ENCODE measurements at places on chromosomes 3 and 15. TPM values are rescaled to one million over a fixed set of nuclear protein-coding genes. Genes with fewer than 3 reads are reported as not detected.

The SEMA4B gene
- polyA plus RNA-seq: 10.5 TPM

DNA sequence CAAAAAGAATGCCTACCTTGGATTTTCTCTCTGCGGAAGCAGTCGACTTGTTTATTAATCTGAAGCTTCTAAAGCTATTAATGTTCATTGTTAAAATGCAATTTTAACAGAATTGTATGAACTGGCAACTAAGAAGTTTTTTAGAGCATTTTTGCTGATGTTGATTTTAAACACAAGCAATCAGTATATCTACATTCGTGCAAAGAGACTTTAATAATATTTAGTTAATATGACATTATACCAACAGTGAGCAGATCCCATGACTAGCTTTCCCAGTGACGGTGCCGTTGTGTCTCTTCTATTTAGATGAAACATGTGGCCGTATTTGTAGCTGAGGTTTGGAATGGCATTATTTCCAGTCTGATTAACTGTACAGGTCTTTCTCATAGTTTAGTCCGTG, 88.0 kb downstream of the PEX5L start:
- no peaks in the 10 kb centered on the region for H3K4me1 ChIP-seq
- no peak overlapping the region for H3K4me3 ChIP-seq
- H3K36me3 ChIP-seq: no peaks in the 10 kb centered on the region
- no peaks in the 10 kb centered on the region for H3K27me3 ChIP-seq
- H3K27ac ChIP-seq: no peak overlapping the region

The GPR62 gene
- polyA plus RNA-seq: not detected

The NECTIN3 gene
- 3.6 TPM for polyA plus RNA-seq

GRCh38 chr15:75725719-75726607, 13.3 kb upstream of the CSPG4 start:
- no peaks in the 10 kb centered on the region for H3K36me3 ChIP-seq
- no peak overlapping the region for H3K27ac ChIP-seq
- H3K27me3 ChIP-seq: no peaks in the 10 kb centered on the region
- H3K4me1 ChIP-seq: no peaks in the 10 kb centered on the region
- H3K4me3 ChIP-seq: no peak overlapping the region

The GOLGA6D gene
- polyA plus RNA-seq: not detected

The CNTN6 gene
- not detected for polyA plus RNA-seq

The OR5H6 gene
- polyA plus RNA-seq: not detected

The UBA7 gene
- polyA plus RNA-seq: 45.7 TPM

The NTRK3 gene
- not detected for polyA plus RNA-seq

GRCh38 chr3:61448378-61448777, 113.0 kb upstream of the PTPRG start:
- DNase-seq: no peak
- H3K4me1 ChIP-seq: no peaks in the 10 kb centered on the region
- no peaks in the 10 kb centered on the region for H3K36me3 ChIP-seq
- H3K4me3 ChIP-seq: no peak overlapping the region
- no peaks in the 10 kb centered on the region for H3K27me3 ChIP-seq

- H3K27ac ChIP-seq: no peak overlapping the region
- no peaks in the 10 kb centered on the region for H3K36me3 ChIP-seq
- H3K4me1 ChIP-seq: no peaks in the 10 kb centered on the region
- DNase-seq: no peak
- H3K27me3 ChIP-seq: no peaks in the 10 kb centered on the region
- no peak overlapping the region for H3K4me3 ChIP-seq
Observed at GRCh38 chr3:148532326-148532725, 165.4 kb upstream of the AGTR1 start.

DNA sequence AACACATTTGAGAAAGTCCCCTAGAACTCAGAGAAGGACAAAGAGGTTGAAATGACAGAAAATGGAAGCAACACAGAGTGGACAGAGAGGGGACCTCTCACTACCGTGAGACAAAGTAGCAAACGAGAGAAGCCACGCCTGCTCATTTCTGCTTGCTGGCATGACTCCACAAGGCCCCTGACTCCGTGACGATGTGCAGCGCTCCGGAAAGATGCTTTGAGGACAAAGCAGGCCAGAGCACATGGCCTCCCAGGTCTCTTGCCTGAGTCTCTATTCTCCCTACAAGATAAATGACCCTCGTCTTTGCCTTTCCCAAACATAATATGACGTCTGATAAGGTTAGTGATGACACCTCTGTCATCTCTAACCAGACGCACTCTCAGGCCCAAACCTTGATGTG, 63.8 kb upstream of the CTSH start:
- DNase-seq: no peak
- no peaks in the 10 kb centered on the region for H3K27me3 ChIP-seq
- no peaks in the 10 kb centered on the region for H3K36me3 ChIP-seq

The SOX2 gene
- not detected for polyA plus RNA-seq

The HTR3E gene
- polyA plus RNA-seq: not detected

DNA sequence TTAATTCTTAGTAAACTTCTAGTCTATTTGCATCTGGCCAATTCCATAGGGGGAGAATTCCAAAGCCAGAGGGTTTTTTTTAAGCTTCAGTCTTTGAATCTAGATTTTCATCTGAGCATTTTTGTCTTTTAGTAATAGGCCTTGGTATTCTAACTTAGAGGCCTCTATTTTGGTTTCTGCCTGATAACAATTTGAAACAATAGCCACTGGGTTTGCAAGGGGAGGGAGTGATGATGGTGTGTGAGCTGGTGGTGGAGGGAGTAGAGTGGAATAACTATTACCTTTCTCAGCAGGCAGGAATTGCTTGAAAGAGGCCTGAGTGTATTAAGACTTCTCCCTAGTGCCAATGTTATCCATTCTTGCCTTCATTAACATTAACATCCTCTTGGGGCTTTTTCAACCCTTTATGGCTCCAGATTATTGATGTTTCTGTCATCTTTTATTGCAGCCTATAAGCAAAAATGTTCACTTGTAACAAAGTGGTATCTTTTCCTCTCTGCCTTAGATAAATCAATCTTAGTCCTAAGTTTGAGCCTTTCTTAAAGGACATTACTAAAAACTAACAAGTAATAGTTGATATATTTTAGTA, 26.5 kb upstream of the TCF12 start:
- H3K27ac ChIP-seq: no peak overlapping the region
- no peak for DNase-seq
- H3K36me3 ChIP-seq: no peaks in the 10 kb centered on the region

The ALG1L2 gene
- not detected for polyA plus RNA-seq

The MKRN3 gene
- 2.6 TPM for polyA plus RNA-seq

GRCh38 chr3:151866711-151867410, 6.6 kb upstream of the SUCNR1 start:
- H3K4me3 ChIP-seq: no peak overlapping the region
- no peak for DNase-seq
- no peaks in the 10 kb centered on the region for H3K4me1 ChIP-seq
- no peaks in the 10 kb centered on the region for H3K27me3 ChIP-seq

GRCh38 chr15:77025083-77025901, 30.4 kb downstream of the PSTPIP1 start:
- H3K36me3 ChIP-seq: peaks cover 79% of the 10 kb centered on the region
- H3K4me1 ChIP-seq: peaks cover 40% of the 10 kb centered on the region
- no peaks in the 10 kb centered on the region for H3K27me3 ChIP-seq
- H3K27ac ChIP-seq: peak overlapping the region; percentile 23

- no peak for DNase-seq
- H3K36me3 ChIP-seq: no peaks in the 10 kb centered on the region
- no peak overlapping the region for H3K4me3 ChIP-seq
- H3K27ac ChIP-seq: no peak overlapping the region
- no peaks in the 10 kb centered on the region for H3K4me1 ChIP-seq
Observed at GRCh38 chr3:9122732-9123364, 126.6 kb downstream of the SRGAP3 start.
